ENCODE measurements at places on chromosomes 2 and 18. TPM values are rescaled to one million over a fixed set of nuclear protein-coding genes. Genes with fewer than 3 reads are reported as not detected.

Gene CHRNA1
- 162 TPM for polyA plus RNA-seq

Gene CROCC2
- polyA plus RNA-seq, result 1.2 TPM

Gene STPG4
- not detected for polyA plus RNA-seq

Gene GNAL
- polyA plus RNA-seq, result 1.7 TPM

Gene SDC1
- 7.7 TPM for polyA plus RNA-seq

Gene AKAIN1
- not detected for polyA plus RNA-seq

Gene OTOF
- 19.5 TPM for polyA plus RNA-seq

- no peak for DNase-seq
Measured at GRCh38 chr2:85785027-85785822, 31.4 kb downstream of the ATOH8 start.

- DNase-seq, result no peak
Measured at GRCh38 chr2:15388406-15389325, 172.5 kb downstream of the NBAS start.

GRCh38 chr2:21890041-21890440 lies 766.3 kb downstream of the TDRD15 start:
- no peak for DNase-seq

- DNase-seq, result no peak
Measured at GRCh38 chr2:166792808-166793207, 95.5 kb upstream of the XIRP2 start.

GRCh38 chr18:12597760-12598159 lies 60.1 kb downstream of the SPIRE1 start:
- peak; percentile 36 for DNase-seq

DNA sequence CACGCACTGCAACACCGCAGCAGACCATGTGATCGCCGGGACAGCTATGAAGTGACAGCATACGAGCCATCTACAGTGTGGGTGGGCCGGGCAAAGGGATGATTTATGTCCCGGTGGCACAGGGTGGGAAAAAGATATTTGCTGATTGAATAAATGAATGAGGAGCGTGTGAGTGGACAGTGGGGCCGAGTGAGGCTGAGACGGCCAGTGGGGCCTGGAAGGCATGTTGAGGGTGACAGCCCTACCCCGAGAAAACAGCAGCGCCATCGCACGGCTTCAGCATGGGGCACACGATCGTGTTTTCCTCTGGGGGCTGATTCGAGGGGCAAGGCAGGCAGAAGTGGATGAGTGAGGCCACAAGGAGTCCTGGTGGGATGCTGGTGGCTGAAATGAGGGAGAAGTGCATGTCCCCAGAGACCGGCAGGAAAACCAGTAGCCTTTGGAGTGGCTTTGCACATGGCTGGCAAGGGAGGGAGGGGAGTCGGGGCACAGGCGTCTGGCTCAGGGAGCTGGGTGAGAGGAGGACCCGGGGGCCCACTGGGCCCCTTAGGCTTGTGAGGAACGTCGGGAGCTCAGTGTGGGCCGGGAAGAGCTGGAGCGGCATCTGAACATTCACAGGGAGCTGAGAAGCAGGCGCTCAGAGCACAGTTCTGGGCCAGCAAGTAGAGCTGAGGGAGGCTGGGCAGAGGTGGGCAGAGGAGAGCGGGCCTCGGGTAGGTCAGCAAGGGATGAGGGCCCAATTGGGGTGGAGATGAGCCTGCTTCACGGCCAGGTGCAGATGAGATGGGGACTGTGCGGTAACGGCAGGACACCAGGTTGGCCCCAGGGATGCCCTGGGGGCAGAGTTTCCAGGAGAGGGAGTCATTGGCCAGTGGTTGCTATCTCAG lies 32.1 kb upstream of the MAL start:
- no peak for DNase-seq

GRCh38 chr2:127623388-127624319 lies 22.3 kb upstream of the GPR17 start:
- DNase-seq, result no peak

DNA sequence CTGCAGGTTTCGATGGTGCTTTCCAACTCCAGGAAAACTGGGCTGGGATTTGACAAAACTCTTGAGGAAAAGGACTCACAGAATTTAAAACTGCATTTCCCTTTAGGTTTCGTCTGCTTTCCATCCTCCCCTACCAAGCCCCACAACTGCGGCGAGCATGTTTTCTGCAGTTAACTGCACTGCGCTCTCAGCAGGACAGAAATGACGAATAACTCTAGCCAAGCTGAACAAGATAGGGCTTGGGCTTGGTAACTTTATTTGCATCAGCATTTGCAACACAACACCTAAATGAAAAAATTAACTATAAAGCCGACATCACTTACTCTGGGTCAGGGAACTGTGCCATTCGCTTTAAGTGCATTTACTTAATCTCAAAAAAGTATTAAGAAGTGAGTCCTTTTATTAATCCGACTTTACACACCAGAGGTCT lies 669 bp upstream of the PIKFYVE start:
- DNase-seq, result no peak

- no peak for DNase-seq
Measured at GRCh38 chr2:232981356-232981755, 31.7 kb downstream of the NGEF start.

- no peak for DNase-seq
Measured at GRCh38 chr18:28961669-28962228, 784.8 kb upstream of the CDH2 start.

GRCh38 chr2:155980941-155981560 lies 351.5 kb downstream of the NR4A2 start:
- DNase-seq, result no peak

- no peak for DNase-seq
Measured at GRCh38 chr2:47803770-47804169, 20.8 kb downstream of the MSH6 start.

GRCh38 chr18:78323453-78324197 lies 656.0 kb upstream of the SALL3 start:
- DNase-seq, result no peak

- DNase-seq, result no peak
Measured at GRCh38 chr2:228253752-228254151, 72.3 kb upstream of the SPHKAP start.

DNA sequence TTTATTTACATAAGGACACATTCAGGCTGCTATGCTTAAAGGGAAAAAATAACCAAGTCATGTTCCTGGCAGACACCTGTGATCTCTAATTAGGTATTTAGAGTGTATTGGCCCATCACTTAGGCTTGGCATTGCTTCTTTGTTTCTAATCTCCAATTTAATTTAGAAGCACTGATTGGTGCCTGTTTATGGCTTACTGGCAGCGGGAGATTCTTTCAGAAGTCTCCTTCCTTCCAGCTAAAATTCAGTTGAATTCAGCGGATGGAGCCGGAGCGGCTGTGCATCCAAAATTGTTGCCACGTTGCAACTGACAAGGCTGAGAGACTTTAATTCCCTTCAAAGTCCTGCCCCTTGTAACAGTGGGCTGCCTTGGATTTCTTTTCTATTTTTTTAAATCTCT lies 66.5 kb downstream of the VWA3B start:
- no peak for DNase-seq

GRCh38 chr18:12391487-12392165 lies 14.6 kb upstream of the AFG3L2 start:
- DNase-seq, result peak; percentile 82

DNA sequence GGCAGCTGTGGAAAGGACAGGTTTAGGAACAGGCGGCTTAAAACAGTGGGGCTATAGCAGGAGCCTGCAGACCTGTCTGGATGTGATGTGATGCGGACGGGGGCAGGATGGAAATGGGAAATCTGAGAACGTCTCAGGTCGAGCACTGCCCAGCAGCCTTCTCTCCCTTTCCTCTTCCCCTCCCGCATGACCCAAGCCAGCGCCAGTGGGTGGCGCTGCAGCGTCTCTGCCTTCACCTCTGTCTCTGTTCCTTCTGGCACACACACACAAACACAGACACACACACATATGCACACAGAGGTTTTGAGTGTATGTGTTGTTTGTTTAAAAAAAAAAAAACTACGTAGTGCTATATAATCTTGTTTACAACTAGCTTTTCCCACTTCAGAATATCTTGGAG lies 82.0 kb upstream of the SLC66A3 start:
- DNase-seq, result peak; percentile 11

GRCh38 chr2:164620457-164620856 lies 825 bp downstream of the GRB14 start:
- DNase-seq, result no peak

- no peak for DNase-seq
Measured at GRCh38 chr2:69993708-69994107, 32.3 kb upstream of the ASPRV1 start.

DNA sequence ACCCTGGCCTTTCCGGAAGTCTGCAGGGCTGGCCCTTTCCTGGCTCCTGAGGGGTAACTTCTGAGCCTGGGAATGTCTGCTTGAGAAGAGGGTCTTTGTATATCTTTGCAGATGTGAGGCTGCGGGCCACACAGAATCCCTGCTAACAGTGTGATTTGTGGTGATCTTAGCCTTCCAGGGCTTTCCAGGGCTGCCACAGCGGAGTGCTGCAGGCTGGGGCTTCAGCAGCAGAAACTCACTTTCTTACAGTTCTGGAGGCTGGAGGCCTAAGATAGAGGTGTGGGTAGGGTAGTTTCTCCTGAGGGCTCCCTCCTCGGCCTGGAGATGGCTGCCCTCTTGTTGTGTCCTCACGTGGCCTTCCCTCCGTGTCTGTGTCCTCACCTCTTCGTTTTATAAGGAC lies 294.7 kb upstream of the HS6ST1 start:
- no peak for DNase-seq

- DNase-seq, result no peak
Measured at GRCh38 chr18:42742474-42742873, 373.0 kb downstream of the RIT2 start.
